ENCODE measurements at places on chromosomes 7 and 10. TPM values are rescaled to one million over a fixed set of nuclear protein-coding genes. Genes with fewer than 3 reads are reported as not detected.

RPP30 gene
- 24.7 TPM for total RNA-seq

DNA sequence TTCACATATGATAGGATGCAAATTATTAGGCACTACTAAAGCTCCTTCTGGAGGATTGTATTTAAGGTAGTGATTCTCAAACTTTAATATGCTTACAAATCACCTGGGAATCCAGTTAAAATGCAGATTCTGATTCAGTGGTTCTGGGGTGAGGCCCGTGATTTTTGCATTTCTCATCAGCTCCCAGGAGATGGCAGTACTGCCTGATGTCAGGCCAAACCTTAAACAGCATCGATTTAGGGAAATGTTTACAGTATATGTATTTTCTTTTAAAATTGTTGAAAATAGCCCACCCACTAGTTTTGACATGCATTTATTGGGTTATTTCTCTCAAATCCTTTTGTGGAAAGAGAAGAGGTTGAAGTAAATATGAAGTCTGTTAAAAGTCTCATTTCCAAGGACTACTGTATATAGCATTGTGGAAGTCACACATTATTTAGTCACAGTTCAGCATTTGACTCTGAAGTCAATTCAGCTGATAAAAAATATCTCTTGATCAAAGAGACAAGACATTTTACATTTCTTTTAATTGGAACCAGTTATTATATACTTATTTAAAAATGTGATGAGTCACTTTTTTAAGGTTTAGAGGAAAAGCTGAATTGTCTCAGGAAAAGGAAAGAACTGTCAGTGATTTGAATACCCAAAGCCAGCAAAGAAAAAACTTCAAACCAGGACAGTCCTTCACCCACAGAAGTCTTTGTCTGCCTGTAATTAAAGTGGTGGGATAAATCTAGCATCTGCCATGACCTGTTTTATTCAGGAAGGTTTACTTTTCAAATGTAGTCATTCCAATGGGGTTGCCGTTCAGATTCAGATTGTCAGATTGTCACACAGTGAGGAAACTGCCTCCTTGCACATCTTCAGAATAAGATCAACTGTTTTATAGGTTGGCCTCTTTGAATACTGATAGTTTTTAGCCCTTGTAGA lies 21.1 kb upstream of the HBP1 start:
- no peak for DNase-seq

DNA sequence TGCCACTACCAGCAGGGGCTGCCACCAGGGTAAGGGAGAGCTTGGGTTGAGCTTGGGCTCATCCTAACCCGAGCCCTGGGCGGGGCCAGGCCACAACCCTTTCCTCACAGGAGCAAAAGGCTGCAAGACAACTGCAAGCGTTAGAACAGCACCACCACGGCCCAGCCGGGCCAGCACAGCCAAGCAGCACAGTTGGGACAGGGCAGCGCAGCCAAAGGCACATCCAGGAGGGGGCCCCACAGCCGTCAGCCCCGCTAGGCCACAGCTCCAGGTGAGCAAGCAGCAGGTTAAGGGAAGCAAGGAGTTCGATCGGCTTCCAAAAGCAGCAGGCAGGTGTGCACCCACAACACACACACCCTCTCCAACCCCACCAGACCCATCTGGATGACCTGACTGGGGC lies 7.0 kb upstream of the NDST2 start:
- DNase-seq: no peak

RELN gene
- total RNA-seq: 1.8 TPM

DNA sequence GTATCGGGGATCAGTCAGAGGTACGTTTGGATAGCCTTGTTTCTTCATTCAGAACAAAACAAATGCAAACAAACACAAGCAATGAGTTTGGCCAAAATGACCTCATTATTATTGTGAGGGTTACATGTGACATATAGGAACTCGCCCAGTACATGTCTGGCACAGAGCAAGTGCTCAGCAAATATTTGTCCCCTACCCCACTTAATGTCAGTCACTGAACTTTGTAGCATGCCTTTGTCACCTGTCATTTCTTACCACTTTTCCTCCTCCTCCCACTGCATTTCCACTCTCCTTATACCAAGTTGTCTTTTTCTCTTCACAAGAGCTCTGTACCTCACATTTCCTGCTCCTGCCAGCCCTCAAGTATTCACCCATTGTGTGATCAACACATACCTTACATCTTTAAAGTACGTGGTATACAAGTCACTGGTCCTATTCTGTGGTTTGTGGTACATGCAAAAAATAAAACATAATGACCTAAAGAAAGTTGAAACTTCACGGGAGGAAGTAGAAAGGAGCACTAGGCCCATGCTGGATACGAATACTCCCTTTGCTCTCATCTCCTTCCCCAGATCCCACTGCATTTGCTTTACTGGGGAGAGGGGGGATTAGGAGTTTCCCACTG lies 236.0 kb downstream of the INHBA start:
- DNase-seq: no peak

DNA sequence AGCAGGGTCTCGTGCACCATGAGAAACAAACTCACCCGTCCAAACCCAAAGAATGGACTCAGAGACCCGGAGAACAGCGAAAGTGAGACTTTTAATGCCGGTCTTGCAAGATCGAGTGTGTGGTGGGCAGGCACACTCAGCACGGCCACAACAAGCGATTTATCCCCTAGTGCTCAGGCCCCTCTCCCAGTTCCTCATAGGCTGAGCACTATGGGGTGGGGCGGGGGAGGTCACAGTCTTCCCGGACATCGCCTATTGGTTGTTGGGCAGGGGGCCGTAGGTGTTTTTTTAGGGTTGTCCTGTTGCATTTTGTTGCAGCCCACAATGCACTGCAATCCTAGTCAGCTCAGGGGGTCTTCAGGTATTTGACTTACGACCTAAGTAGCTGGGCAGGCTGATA lies 608.3 kb upstream of the FOXK1 start:
- peak; percentile 2 for DNase-seq

DNA sequence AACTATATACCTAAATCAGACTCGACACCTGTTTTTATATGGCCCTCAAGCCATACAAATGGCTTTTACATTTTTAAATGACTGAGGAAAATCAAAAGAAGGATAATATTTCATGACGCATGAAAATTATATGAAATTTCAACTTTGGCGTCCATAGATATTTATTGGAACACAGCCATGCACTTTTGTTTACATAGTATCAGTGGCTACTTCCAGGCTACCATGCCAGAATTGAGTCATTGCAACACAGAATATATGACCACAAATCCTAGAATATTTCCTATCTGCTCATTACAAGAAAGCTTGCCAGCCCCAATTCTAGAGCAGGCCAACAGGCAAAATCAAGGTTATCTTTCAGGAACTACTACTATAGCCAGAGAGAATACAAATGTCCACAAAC lies 29.3 kb downstream of the AFAP1L2 start:
- DNase-seq: no peak

ZSWIM8 gene
- 170 TPM for total RNA-seq
